ENCODE measurements at places on chromosomes 5 and 9.

DNA sequence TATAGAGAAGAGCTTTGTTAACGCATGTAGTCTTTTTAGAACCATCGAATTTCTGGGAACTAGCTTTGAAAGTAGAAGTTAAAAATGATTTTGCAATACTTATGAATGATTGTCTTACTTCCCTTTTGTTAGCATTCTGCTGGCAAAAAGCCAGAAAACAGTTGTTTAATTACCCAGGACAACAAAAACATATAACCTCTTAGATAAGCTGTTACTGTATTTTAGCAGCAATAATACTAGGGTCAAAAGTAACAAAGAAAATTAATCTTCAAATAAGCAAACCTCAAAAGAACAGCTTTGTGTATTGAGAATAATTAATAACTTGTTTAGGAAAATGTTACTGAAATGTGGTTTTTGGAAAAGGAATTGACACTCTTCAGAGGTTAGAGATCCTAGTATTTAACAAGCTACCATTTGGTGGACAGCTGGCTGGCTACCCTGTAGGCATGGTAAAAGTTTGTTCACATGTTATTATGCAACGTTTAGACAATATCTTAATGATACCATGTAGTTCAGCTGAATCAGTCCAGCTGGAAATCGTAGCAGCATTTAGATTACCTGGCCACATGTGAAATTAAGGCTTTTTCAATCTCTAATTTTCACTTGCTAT is 3.8 kb downstream of the FGF10 start:
- DNase-seq: no peak

- no peak for DNase-seq
Measured at GRCh38 chr9:88658311-88658822, 123.4 kb downstream of the NXNL2 start.

DNA sequence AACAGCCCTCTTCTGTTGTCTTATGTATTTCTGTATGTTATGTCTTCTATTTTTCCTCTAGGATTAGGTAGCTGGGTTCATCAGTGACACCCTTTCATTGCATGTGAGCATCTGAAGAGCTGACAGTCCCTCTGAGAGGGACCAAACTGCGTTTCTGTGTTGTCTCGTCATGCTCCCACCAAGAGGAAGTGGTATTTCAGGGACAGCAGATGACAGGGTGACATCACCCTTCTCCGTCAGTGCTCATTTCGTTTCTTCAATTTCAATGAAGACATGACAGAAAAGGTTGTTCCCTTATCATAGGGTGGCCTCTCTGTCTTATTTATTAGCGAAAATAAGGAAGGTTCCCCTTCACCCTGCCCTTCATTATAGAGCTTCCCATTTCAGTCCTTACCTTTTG is 225.9 kb upstream of the NR4A3 start:
- no peak for DNase-seq

- DNase-seq: no peak
Measured at GRCh38 chr5:139593716-139594319, 32.7 kb downstream of the UBE2D2 start.

DNA sequence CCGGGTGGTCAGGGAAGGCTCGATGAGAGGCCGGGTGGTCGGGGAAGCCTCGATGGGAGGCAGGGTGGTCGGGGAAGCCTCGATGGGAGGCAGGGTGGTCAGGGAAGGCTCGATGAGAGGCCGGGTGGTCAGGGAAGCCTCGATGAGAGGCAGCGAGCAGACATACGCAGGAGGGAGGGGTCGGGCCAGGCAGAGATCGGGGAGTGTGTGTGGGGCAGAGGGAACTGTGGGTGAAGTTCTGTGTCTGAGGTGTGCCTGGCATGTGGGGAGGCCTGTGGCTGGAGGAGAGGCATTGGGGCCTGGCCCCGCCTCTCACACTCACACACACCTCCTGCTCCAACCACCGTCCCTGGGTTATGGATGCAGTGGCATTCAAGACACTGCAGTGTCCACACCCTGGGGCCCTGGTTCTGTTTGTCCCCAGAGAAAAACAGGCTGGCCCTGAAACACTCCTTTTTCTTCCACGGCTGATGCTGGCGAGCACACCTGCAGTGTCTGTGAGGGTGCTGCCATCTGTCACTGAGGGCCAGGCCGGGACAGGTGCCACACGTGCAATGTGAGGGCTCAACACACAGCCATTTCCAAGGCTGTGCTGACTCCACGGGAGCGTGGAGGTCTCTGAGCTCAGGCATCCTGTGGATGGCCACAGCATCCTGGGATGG is 6.5 kb upstream of the PLEKHG4B start:
- no peak for DNase-seq

GRCh38 chr9:34876096-34876495 is 82.0 kb upstream of the PHF24 start:
- DNase-seq: no peak

DNA sequence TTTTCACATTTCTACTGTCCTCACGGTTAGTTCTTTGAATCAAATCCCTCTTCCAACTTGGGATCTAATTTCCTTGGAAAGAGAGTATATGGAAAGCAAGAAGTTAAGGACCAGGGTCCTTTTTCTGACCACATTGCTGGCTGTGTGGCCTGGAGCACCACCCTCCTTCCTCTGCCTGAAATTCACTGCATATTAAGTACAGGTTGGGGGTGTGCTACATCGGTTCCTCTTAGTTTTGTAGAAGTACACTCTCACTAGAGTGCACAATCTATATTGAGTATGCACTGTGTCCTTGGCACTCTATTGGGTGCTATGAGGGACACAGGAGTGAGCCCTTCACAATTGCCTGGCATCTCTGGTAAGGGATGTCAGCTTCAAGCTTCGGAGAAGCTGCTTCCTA is 53.8 kb upstream of the KLF9 start:
- no peak for DNase-seq

DNA sequence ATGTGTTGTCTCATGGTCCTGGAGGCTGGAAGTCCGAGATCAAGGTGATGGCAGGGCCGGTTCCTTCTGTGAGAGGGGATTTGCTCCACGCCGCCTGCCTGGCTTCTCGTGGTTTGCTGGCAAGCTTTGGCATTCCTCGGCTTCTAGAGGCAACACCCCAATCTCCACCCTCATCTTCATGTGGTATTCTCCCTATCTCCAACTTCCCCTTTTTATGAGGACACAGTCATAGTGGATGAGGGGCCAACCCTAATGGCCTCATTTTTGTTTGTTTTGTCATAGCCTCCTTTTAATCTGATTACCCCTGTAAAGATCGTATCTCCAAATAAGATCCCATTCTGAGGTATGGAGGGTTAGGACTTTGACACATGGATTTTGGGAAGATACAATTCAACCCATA is 41.7 kb upstream of the CLK4 start:
- DNase-seq: no peak

GRCh38 chr5:107365320-107366109 is 305.2 kb downstream of the EFNA5 start:
- no peak for DNase-seq

GRCh38 chr5:142982821-142983200 is 212.6 kb downstream of the ARHGAP26 start:
- DNase-seq: no peak

GRCh38 chr9:121073038-121073437 is 1.7 kb upstream of the CNTRL start:
- DNase-seq: no peak

DNA sequence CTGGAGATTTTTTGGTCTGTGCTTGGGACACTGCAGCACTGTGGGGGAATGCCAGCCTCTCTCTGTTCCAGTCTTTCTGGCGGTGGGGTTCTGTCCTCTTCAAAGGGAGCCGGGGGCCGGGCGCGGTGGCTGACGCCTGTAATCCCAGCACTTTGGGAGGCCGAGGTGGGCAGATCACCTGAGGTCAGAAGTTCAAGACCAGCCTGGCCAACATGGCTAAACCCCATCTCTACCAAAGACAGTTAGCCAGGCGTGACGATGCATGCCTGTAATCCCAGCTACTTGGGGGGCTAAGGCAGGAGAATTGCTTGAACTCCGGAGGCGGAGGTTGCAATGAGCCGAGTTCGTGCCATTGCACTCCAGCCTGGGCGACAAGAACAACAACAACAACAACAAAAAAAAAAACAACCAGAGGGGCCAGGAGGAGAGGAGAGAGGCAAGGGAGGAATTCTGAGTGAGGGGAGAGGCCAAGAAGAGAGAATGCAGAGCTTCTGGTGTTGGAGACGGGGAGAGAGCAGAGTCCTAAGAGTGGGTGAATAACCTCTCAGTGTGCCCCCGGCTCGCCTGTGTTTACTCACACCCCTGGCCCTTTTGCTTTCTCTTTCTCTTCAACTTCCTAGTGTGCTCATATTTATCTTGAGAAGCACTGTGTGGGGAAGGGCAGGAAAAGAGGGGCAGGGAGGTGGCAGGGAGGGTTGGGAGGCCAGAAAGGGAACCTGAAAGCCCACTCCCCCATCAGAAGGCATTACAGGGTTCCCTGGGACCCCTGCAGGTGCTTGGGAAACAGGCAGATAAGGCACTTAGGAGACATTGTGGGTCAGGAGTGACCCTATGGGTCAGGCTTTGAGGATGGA is 3.2 kb upstream of the SET start:
- no peak for DNase-seq

DNA sequence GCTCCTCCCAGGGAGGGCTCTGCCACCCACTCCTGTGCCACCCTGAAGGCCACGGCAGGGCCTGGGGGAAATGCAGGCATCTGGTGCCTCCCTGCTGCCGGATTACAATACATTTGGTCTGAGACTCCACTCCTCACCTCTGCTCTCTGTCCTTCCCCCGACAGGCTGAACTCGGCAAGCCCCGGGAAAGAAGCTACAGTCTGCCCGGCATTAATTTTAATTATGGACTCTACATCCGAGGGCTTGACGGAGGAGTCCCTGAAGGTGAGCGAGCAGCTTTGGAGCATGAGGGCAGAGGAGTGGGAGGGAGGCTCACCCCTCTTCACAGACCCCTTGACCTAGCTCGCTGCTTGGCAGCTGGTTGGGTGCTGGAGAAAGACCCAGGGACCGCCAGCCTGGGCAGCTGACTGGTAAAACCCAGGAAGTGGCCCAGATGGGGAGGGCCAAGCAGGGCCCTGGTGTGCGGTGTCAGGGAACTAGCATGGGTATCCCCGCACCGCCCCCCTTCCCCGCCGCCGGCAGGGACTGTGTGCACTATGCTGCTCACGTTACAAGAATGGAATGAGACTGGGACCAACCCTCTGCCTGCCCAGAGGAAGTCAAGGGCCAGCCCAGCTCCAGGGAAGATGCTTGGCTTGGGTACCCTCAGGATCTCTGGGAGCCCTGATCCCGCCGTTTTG is 83.7 kb upstream of the BARHL1 start:
- no peak for DNase-seq

DNA sequence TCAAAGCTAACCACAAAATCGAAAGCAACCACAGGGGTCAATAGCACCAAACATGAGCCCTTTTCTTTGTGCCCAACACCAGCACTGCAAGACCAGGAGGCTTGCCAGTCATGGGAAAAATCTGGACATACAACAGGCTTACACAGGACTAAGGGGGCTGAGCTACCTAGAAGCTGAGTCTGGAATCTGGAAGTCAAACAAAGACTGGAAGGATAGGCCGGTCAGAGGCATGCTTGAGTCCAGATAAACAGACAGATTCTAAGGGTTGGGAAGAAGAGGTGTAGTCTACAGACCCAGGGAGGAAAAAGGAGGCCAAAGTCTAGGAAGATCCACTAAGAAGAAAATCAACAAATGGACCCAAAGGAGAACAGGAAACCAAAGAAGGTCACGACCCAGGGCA is 73.3 kb downstream of the MYO10 start:
- no peak for DNase-seq

GRCh38 chr5:89232139-89232603 is 349.2 kb upstream of the MEF2C start:
- no peak for DNase-seq

DNA sequence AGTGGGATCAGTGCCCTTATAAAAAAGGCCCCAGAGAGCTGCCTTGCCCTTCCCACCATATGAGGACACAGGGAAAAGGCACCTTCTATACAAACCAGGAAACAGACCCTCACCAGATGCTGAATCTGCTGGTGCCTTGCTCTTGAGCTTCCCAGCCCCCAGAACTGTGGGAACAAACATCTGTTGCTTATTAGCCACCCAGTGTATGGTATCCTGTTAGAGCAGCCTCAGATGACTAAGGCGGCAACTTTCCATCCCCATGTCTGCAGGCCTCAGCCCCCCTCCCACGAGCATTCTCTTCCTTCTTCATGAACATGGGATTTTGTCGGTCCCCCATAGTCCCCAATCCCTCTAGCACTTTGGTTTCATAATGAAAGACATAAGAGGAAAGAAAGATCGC is 202.5 kb upstream of the GAS1 start:
- no peak for DNase-seq

- no peak for DNase-seq
Measured at GRCh38 chr5:123718238-123718637, 206.3 kb downstream of the CSNK1G3 start.

- no peak for DNase-seq
Measured at GRCh38 chr9:99828417-99829176, 6.9 kb downstream of the NR4A3 start.

DNA sequence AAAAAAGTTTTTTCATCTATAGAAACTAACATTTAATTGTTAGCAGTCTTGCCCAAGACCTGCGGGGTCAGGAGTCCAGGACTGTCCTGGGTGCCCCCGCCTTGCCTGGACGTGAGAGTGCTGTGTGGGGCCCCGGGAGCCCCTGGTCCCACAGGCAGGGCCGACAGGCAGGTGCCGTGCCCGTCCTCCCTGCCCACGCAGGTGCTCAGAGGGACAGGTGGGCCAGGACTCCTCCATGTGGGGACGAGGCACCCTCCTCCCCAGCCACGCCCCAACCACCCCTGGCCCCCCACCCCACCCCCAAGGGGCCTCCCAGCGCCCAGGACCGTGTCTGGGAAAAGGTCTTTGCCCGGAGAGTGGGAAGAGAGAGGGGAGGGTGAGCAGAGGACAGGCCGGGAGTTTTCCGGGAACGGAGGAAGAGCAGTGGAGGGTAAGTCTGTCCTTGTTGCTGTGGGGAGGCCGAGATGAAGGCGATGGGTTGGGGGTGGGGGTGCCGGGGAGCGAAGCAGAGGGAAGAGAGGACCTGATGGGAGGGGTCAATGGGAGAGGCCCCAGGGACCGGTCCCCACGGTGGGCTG is 2.7 kb upstream of the LCN12 start:
- no peak for DNase-seq

DNA sequence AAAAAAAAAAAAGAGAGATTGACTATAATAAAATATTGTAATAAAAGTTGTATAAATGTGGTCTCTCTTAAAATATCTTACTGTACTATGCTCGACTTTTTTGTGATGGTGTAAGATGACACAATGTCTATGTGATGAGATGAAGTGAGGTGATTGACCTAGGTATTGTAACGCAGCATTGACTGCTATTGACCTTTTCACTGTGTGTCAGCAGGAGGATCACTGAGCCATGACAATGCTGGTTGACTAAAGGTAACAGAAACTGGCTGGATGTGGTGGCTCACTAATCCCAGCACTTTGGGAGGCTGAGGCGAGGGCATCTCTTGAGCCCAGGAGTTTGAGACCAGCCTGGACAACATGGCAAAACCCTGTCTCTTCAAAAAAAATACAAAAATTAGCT is 78.6 kb upstream of the MYO10 start:
- DNase-seq: no peak

GRCh38 chr5:159764283-159765134 is 151.8 kb upstream of the ADRA1B start:
- no peak for DNase-seq

DNA sequence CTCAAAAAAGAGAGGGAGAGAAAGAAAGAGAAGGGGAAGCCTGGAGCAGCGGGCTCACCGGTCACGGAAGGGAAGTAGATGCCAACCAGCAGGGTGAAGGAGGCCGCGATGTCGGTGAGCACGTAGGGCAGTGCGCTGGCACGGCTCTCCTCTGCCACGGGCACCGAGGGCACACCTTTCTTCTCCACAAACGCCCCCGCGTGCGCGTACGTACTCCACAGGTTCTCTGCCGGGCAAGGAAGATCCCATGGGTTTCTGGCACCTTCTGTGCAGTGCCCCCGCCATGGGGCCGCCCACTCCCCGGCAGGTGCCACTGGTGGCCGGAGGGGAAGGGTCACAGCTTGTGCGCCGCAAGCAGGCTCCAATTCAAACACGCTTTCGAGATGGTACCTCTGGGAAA is 30.3 kb downstream of the SLC12A7 start:
- no peak for DNase-seq
